ENCODE measurements at places on chromosomes 2 and 18.

DNA sequence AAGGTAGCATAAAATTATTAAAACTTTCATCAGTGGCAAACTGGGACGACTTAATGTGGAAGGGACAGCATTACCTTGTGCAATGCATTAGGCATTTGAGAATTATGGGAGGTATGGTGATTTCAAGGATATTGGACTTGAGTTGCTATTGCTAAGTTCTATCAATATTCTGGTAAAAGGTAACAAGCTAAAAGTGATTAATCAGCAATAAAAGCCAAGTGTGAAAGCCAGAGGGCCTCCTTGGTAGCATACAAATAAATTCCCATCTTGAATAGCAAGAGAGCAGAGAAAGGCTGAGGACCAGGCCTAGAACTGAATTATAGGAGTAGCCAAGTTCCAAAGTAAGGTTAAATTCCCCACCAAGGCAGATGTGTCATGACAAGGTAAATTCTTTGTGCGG is 74.2 kb upstream of the KCNH7 start:
- DNase-seq, result no peak

DNA sequence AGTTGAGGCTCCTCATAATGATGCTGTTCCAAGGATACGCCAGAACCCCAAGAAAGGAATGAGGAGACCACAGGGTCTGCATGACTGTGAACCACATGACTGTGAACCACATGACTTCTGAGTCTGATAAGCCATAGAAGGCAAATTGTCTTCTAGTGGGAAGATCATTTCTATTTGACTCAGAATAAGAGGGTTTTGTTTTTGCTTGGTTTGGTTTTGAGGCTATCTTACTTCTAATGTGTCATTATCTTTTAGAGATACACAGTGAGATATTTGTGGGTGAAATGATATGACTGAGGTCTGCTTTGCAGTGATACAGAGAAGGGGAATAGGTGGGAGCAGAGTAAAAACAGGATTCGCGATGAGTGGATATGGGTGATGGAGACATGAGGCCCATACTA is 28.9 kb upstream of the BCL2L11 start:
- DNase-seq, result no peak

GRCh38 chr2:5668682-5669250 is 23.4 kb upstream of the SOX11 start:
- no peak for DNase-seq

- DNase-seq, result no peak
Observed at GRCh38 chr2:208189069-208189809, 591 bp downstream of the C2orf80 start.

DNA sequence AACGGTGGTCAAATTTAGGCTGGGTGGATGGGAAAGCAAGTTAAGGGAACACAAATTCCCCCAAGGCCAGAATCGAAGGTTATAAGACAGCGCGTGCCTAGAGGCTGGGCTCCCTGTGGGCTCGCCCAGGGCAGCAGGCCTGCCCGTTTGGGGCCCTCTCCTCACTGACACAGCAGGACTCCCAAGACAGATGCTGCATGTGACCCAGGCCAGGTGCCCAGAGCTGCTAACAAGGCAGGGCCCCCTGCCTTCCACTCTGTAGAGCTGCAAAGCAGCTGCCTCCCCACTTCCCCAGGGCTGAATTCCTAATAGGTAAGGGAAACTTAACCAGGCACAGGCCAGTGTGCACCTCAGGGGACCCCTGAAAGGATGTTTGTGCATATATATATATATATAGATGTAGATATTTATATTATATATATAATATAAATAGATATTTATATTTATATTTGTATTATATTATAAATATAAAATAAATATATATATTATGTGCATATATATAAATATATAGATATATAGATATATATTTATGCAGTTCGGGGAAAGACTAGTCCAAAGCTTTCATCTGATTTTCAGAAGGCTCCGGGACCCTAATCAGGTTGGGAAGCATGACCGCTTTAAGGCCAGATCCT is 43.7 kb downstream of the TMEM37 start:
- DNase-seq, result no peak

DNA sequence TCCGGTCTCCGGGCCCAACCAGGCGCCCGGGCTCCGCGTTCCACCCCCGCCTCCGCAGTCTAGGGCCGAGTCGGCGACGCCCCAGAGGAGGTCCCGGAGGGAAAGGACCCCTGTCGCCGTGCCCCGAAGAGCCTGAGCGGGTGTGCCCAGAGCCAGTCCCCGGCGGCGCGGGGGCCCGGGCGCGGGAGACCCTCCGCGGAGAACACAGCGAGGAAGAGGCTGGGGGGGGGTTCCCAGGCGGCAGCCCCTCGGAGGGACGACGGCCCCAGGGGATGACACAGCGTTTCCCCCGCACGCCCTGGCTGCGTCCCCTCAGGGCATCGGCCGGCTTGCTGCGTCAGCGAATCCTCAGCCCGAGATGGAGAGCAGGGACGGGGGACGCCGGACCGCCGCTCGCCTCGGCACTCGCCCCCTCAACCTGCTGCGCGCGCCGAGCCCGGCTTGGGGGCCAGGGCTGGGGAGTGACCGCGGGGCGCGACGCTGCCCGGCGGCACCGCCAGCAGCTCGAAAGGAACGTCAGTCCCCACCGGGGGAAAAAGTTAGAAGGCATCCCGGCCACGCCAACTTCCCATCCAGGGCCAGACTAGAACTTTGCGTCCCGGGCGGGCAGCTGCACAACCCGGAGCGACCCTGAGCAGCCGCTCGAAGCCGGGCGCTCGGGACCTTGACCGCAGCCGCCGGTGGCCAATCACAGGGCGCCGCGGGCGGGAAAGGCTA is 711 bp downstream of the SFXN5 start:
- no peak for DNase-seq

- DNase-seq, result no peak
Observed at GRCh38 chr2:47056868-47057686, 98.0 kb downstream of the STPG4 start.

DNA sequence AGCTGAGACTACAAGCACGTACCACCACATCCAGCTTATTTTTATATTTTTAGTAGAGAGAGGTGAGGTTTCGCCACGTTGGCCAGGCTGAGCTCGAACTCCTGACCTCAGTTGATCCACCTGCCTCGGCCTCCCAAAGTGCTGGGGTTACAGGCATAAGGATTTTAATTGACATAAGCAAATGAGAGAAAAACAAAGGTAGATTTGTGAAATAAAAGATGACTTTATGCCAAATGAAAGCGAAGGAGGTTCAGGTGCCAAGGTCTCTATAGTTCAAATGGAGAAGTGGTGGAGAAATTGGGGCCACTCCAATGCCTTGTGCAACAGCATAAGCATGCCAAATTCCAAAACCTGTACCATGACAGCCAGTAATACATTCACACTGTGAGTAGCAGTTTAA is 180.6 kb downstream of the MREG start:
- no peak for DNase-seq

DNA sequence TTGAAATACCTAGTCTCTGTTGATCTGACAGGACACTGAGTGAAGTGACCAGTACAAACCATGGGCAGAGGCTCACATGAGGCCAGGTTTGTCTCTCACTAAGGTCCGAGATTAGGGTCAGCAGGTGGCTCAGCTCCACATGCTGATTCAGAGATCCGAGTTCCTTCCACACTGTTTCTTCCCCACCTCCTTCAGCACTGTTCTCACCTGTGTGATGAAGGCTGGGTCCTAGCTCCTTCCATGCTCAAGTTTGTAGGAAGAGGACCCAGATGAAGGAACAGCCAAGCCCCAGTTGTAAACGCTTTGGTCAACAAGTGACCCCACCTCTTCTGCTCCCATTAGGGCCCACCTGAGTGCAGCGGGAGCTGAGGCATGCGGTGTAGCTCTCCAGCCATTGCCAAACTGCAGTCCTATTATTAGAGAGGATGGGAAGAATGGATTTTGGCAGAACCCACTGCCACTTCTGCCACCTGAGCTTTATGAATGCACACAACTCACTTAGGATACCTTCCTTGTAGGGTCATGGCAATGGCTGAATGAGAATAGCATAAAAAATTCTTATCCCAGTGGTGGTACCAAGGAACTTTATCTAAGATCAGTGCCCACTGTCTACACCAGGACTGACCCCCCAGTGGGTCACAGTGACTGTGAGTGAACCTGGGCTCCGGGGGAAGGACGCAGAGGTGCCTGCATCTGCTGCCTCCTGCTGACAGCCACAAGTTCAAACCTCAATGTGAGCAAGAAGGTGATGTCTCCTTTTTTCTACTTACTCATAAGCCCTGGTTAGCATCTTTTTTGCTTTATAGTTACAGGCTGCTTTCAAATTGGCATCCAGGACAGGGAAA is 324.8 kb upstream of the HS6ST1 start:
- no peak for DNase-seq

GRCh38 chr2:8022908-8023640 is 658.8 kb upstream of the ID2 start:
- DNase-seq, result no peak

GRCh38 chr18:77337604-77338003 is 88.0 kb downstream of the GALR1 start:
- DNase-seq, result no peak

DNA sequence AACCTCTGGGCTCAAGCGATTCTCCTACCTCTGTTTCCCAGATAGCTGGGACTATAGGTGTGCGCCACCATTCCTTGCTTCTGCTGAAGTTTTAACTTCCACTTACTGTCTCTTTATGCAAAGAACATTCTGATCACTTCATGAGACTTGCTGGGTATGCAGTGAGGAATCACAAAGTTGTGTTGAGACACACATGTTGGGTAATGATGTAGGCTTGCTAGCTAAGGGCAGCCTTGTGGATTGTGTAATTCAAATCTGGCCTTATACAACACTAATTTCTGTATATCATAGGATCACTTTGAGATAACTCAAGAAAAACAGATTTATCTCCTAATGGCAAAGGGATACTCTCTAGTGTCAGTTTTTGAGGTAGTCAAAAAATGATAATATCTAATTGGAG is 24.2 kb downstream of the XRCC5 start:
- no peak for DNase-seq

DNA sequence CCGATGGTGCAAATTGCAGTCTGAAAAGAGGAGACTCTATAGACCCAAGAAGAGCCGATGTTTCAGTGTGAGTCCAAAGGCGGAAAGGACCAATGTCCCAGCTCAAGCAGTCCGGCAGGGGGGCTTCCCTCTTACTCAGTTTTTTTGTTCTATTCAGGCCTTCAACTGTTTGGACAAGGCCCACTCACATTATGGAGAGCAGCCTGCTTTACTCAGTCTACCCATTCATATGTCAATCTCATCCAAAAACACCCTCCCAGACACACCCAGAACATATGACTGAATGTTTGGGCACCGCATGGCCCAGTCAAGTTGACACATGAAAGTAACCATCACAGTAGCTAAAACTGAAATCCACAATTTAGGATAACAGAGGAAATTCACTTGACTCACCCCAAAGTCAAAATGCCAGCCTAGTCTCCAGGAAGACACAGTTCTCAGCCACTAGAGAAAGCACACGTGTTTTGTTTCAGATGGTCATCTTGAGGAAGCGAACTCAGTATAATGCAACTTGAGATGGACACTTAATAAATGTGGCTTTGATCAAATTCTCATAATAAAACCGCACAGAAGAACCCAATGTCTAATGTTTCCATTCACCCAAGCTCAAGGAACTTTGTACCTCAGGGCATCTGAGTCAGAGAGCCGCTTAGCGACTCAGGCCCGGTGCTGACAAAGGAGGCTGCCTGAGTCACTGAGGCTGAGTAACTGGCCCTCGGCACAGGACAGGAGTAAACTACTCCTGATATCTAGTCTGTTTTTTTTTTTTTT is 2.4 kb downstream of the FHL2 start:
- no peak for DNase-seq

DNA sequence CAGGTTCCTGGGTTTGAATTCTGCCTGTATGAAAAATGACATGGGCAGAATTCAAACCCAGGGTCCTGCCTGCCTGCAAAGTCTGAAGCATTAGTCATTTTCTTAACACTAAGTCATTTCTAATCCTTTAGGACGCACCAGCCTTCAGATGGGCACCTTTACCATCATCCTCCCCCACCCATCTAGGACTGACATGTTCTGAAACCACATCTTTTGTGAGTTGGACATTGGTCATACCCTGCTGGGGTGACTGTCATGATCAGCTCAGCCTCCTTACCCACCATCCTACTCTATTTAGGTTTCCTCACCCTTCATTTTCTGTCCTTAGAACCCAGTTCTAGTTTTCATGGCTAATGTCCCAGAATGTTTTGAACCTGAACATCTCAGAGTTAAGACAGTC is 104.9 kb downstream of the TRIB2 start:
- no peak for DNase-seq

GRCh38 chr2:84482603-84483002 is 23.5 kb upstream of the SUCLG1 start:
- no peak for DNase-seq

DNA sequence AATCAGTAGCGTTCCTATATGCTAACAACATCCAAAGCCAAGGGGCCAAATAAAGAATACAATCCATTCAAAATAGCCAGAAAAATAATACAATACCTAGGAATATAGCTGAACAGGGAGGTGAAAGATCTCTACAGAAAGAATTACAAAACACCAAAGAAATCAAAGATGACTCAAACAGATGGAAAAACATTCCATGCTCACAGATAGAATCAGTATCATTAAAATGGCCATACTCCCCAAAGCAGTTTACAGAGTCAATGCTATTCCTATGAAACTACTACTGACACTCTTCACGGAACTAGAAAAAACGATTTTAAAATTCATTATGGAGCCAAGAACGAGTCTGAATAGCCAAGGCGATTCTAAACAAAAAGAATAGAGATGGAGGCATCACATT is 57.4 kb downstream of the CCBE1 start:
- DNase-seq, result no peak

- no peak for DNase-seq
Observed at GRCh38 chr18:74299746-74300145, 8.0 kb upstream of the CYB5A start.

- DNase-seq, result no peak
Observed at GRCh38 chr18:59616501-59616900, 80.7 kb downstream of the CCBE1 start.

- DNase-seq, result no peak
Observed at GRCh38 chr2:239014458-239015217, 166.8 kb downstream of the TWIST2 start.

- DNase-seq, result no peak
Observed at GRCh38 chr18:45596036-45596435, 19.2 kb upstream of the SLC14A2 start.

GRCh38 chr18:47050468-47050867 is 15.0 kb upstream of the ELOA2 start:
- peak; percentile 56 for DNase-seq

GRCh38 chr18:31432316-31432715 is 15.2 kb upstream of the DSG3 start:
- DNase-seq, result no peak

GRCh38 chr2:233991196-233991595 is 59.3 kb upstream of the SPP2 start:
- DNase-seq, result peak; percentile 53

DNA sequence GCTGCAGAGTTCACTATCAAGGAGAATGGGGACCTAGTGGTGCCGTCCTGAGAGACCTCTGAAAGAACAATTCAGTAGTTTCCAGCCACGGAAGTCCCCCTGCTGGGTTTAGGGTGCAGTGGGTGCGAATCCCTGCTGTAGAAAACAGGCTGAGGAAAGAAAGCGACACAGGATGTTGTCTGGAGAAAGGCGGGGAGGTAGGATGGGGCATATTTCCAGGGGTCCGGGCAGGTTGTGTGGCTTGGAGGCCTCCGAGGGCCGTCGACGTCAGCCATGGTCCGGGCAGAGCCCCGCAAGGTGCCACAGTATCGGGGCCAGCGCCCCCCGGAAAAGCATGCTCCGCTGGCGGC is 807 bp upstream of the CREB1 start:
- DNase-seq, result peak; percentile 93

Data from natural killer cell (primary cell).